ENCODE measurements at places on chromosomes 12 and 14. TPM values are rescaled to one million over a fixed set of nuclear protein-coding genes. Genes with fewer than 3 reads are reported as not detected.

Gene FAM222A
- total RNA-seq = 0.32 TPM

Gene PLEKHG7
- total RNA-seq = not detected

Gene MAP1LC3B2
- total RNA-seq = 0.32 TPM

Gene RESF1
- total RNA-seq = 83.5 TPM

Gene NDUFA12
- 196 TPM for total RNA-seq

Gene SLC25A47
- total RNA-seq = not detected

Gene GSG1
- not detected for total RNA-seq

Gene CAPZA3
- not detected for total RNA-seq

Gene OTOGL
- total RNA-seq = 1.8 TPM

Gene PDZRN4
- not detected for total RNA-seq

Gene LRCOL1
- total RNA-seq = not detected

Gene SLCO1B1
- total RNA-seq = not detected

Gene KRT7
- 33.4 TPM for total RNA-seq

Gene EID3
- total RNA-seq = 1.9 TPM

Gene LLPH
- total RNA-seq = 3.9 TPM

Gene TGM1
- total RNA-seq = 0.91 TPM

Gene RFLNA
- total RNA-seq = 14.6 TPM

Gene TAMALIN
- 35.4 TPM for total RNA-seq

Gene WSCD2
- total RNA-seq = not detected

Gene NYNRIN
- total RNA-seq = 14.3 TPM

Gene FAM90A1
- total RNA-seq = 0.15 TPM

Gene NUP107
- total RNA-seq = 72.4 TPM

Gene SERPINA12
- total RNA-seq = not detected

Gene DNAH10
- under 0.01 TPM for total RNA-seq

Gene RAPGEF3
- 29.5 TPM for total RNA-seq

Gene PPM1H
- total RNA-seq = 1.3 TPM

Gene OASL
- total RNA-seq = 27.4 TPM
